ENCODE measurements at places on chromosomes 7 and 10.

- DNase-seq, result no peak
Measured at GRCh38 chr10:130902929-130903328, 408.6 kb downstream of the TCERG1L start.

DNA sequence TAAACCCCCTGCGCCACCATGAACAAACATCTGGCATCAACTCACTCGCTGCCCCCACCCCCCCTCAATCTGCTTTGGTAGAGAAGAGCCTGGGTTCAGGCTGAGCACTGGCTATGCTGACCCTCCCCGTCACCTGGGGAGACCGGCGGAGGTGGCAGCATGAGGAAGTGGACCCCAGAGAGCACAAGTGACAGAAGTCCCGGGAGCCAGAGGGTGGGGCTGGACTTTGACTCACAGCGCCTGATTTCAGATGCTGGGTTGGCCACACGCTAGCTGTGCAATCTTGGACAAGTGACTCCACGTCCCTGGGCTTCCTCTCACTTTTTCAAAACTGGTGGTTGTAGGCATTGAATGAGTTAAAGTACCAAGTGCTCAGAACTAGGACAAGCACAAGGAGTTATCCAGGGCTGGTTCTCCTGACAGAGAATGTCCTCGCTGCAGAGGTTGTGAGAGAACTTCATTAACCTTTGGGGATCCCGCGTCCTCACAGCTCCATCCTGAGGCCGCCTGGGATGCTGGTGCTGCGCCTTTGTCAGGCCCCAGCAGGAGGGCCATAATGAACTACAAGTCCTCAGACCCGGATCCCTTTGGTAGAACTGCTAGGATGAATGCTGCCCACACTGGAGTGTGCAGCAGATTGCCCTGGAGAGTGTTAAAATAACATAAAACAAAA, 48.8 kb upstream of the RASGEF1A start:
- DNase-seq, result no peak

DNA sequence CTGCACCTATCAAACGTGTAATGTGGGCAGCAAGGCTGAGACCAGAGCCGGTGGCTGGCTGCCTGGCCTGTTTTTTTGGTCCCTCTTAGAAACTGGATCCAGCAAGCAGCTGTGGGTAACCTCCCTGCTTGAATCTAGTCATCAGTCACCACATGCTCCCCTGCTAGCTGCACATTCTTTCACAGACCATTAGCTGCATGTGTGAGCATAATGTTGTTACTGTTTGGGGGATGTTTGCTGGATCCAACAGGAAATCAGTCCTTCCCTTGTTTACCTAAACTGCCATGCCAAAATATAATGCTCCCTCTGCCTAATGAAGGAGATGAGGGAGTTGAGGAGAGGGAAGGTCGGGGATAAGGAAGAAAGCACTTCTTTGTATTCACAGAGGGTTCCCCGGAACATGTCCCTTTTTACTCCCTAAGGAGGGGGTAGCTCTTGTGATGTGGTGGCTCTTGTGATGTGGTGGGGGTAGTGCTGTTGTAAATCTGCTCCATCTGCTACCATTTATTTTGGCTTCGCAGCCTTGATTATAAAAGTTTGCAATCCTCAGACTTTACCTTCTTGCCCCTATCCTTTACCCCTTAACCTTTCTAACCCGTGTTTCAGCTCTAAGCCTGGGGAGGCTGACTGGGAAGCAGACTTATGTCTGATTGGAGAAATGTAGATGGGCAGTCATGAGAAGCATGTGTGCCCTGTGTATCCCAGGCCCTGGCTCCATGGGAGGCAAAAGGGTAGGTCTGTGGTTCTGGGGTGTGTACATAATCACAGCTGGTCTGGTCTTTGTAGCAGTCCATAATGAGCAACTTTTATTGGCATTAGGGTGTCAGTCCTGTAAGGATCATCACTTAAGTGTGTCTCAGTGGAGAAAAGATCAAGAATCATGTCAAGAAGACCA, 20.8 kb downstream of the LOXL4 start:
- no peak for DNase-seq

DNA sequence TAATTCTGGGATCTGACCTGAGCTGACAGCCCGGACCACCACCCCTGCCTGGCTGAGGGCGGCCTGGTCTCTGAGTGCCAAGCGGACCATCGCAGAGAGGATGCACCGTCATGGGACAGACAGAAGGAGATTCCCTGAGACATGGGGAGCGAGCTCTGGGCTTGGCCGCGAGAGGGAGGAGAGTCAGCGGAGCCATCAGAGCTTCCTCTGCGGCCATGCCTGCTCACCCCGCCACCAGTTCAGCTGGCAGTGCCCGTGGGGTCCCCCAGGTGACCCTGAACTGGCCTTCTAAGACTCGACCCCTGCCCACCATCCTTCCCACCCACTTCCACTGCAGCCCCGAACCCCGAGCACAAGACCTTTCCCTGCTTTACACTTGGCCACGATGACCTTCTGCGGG, 152.8 kb downstream of the TCERG1L start:
- DNase-seq, result no peak

DNA sequence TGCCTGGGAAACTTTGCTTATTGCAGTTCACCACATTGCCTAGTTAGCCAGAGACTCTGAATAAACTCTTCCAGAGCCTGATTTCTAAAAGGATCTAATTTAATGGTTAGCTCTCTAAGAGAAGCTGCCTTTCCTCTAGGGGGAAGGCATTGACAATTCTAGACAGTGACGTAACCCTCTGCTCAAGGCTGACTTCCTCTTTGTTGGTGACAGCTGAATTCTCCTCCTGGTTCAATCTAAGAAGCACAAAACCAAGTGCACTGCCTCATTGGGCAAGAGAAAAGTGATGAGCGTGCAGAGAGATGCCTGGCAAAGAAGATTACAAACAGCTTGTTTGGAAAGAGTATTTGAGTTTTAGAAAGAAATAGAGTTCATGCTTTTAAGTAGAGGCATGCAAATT, 102.7 kb downstream of the MACC1 start:
- DNase-seq, result peak; percentile 42

DNA sequence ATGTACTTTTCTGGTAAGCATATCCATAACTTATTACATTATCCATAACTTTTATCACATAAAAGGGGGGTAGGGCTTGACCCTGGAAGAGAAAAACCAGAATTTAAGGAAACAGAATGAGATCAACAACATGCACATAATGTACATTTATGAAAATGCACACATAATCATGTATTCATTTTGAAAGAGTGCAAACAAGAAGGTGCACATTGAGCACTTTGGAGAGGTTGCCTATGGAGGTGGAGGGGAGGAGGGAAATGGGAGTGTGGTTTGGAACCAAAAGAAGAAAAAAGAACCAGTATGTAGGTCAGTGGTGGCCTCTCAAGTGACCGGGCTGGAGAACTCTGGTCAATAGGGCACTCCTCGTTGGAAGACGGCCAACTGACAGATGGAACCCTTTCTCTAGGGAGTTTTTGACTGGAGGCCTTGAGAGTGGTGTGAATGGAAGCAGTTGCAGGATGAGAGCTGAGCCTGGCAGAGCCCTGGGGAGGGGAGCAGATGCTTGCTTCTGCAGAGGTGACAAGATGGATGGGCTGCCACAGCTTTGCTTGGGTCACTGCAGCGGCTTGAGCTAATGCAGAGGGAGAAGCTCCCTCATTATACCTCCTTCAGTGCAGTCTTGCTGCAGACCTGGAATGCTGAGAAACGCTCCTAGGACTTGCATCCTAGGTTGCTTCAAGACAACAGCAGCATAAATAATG, 192.7 kb downstream of the SEC23IP start:
- DNase-seq, result no peak

- no peak for DNase-seq
Measured at GRCh38 chr10:78391585-78391984, 357.9 kb downstream of the RPS24 start.

DNA sequence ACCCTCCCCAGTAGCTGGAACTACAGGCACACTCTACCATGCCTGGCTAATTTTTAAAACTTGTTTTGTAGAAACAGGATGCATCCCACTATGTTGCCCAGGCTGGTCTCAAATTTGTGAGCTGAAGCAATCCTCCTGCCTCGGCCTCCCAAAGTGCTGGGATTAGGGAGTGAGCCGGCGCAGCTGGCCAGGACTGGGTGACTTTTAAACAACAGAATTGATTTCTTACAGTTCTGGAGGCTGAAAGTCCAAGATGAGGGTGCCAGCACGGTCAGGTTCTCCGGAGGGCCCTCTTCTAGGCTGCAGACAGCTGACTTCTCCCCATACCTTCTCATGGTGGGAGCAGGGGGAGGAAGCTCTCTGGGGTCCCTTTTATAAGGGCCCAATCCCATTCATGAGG, 75.2 kb upstream of the CHST15 start:
- DNase-seq, result no peak

DNA sequence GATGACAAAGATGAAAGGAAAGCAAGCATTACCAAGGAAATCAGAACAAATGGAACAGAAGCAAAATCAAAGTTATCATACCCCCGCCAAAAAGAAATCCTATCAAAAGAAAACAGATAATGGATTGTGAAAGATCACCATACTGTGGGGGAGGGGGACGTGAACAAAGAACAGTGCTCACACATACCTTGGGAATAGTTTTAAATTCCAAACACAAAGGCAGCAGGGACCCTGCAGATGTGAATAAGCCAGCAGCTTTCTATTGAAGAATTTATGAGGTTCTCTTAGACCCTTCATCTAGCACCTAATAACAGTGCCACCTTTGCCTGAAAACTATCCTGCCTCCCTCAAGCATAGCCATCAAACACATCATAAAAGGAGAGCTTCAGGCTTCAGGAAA, 94.0 kb downstream of the AKR1D1 start:
- DNase-seq, result no peak

Measured in GM19239 (cell line).